ENCODE measurements at places on chromosomes 5 and 9.

DNA sequence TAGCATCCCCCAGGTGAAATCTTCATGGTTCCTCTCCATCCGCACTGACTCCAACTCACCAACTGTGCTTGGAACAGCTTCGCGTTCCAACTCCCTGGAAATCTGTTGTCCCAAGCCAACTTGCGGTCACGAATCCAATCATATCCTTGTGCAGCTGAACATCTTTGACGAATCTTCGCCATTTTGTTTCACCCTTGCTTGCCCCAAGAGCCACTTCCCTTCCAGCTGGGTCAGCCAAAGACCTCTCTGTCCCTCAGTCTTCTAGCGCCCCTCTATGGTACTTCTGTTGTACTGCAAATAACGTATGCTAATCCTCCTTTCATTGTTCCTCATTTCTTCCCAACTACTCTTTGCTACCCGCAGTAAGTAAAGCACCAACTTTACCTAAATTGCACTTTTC is 61.0 kb upstream of the TARS1 start:
- no peak for DNase-seq

GRCh38 chr9:17906176-17906840 is 327.4 kb downstream of the SH3GL2 start:
- no peak for DNase-seq

- DNase-seq = no peak
Observed at GRCh38 chr9:36049408-36049807, 12.7 kb downstream of the RECK start.

GRCh38 chr5:133241179-133242092 is 189.6 kb downstream of the HSPA4 start:
- no peak for DNase-seq

- DNase-seq = no peak
Observed at GRCh38 chr5:58582019-58582802, 664 bp upstream of the RAB3C start.

DNA sequence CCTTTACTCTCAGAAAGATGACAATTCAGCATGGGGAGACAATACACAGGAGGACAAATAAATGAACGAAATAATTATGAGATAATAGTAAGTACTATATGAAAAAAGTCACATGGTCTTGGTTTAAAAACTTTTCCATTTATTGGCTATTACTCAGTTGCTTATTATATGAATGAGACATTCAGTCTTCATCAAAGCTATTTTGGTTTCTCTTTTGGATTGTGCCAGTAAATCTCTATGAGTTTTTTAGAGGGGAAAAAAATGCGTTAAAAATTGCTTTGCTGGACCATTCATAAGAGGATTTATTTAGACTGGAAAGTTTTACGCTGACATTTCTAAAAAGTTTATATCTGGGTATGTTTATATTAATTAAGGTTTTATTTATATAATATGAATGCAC is 137.7 kb downstream of the AOPEP start:
- no peak for DNase-seq
